ENCODE measurements at places on chromosomes 5 and 9.

DNA sequence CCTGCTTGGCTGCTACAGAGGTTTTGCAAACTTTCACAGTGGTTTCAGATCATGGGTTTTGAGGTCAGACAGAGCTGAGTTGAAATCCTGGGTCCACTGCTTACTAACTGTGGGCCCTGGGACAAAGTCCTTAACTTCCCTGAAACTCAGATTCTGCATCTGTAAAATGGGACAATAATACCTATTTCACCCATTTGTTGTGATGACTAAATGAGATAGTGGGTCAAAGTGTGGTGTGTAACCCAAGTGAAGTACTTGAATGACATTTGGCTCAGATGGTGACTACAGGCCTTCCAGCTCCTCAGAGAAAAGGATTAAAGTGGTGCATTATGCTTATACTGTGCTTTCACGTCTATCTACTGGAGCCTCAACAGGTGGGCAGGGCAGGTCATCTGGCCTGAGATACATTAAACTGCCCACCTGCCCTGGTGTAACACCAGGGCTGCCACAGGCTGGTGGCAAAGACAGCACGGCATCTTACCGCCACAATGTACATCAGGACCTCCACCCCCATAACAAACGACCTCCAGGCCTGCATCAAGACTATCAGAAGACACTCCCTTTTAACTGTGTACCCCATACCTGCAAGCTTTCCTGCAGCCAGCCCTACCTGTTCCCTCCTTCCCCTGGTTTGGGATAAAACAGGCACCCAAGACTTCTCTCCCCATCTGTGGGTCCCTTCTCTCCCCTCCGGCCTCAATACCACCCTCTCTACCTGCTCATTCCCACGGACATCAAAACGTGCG is 846 bp upstream of the TRAF1 start:
- DNase-seq = no peak

GRCh38 chr9:34177593-34178435 is 1.0 kb upstream of the UBAP1 start:
- DNase-seq = no peak

DNA sequence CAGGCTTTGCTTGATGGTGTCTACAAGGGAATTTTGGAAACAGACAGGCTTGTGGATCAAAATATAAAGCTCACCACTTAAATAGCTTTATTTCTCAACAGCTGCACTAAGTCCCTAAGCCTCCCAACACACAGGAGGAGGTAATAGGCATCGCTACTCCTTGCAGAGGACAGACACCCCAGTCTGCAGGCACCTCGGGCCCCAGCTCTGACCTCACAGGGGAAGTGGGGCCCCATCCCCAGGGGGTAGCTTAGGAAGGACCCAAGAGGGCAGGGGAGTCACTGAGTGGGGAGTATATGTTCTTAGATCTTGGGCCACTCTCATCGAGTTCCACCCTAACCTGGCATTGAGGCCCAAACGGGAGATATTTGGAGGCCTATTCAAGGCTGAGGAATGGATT is 66.7 kb upstream of the XPA start:
- no peak for DNase-seq

GRCh38 chr9:98045234-98046179 is 11.0 kb upstream of the NANS start:
- no peak for DNase-seq

GRCh38 chr5:181138258-181138657 is 7.3 kb upstream of the OR2V1 start:
- peak; percentile 71 for DNase-seq

DNA sequence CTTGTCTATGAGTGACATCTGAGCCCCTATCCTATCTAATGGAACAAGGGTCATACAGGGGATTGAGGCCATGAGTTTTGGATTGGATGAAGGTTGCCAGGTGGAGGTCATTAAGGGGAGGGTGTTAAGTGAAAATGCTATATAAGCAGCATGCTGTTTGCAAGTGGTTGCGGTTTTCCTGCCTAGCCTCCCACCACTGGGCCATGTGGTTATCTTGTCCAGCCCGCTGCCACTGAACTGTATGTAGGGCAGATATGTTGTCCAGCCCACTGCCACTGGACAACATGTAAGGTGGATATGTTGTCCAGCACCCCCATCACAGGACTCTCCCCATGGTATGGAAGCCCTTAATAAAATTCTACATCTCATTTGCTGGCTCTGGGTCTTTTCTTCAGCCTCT is 200.0 kb downstream of the FGF10 start:
- DNase-seq = no peak

DNA sequence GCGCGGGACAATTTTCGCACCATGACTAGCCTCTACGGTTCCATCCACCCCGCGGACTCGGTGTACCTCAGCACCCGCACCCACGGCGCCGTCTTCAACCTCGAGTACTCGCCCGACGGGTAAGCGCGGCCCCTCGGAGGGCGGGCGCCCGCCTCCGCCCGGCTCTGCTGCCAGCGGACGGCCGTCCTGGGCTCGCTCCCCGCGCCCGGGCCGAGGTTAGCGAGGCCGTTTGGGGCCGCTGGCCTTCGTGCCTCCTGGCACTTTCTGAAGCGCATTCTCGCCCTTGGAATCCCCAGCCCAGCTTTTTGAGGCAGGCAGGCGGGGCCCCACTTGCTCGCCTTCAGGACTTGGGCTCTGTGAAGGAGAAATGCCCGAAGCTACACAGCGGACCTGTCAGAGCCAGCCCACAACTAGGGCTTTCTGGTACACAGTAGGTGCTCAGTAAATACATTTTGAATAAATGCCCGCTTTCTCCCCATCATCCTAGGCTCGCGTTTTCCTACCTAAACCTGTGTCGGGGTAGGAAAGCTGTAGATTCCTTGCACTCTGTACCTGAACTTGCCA is 772 bp downstream of the DCAF10 start:
- DNase-seq = no peak

GRCh38 chr9:96121136-96121535 is 180.8 kb downstream of the HSD17B3 start:
- no peak for DNase-seq

DNA sequence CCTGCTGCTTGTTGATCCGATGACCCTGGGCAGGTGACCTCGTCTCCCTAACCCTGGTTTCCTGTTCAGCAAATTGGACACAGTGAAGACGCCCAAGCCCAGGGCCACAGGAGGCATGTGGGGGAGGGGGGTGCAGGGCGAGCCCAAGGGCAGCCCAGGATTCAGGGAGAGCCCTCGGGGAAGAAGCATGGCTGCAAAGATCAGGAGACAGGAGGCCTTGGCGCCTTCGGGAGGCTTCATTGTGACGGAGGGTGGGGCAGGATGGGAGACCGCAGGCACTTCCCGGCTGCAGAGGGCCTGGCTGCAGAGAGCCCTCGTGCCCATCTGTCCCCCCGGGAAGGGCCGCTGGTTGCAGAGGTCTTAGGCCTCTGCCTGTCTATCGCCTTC is 6.2 kb downstream of the ASS1 start:
- no peak for DNase-seq

GRCh38 chr9:133973791-133974630 is 18.1 kb downstream of the VAV2 start:
- DNase-seq = no peak

DNA sequence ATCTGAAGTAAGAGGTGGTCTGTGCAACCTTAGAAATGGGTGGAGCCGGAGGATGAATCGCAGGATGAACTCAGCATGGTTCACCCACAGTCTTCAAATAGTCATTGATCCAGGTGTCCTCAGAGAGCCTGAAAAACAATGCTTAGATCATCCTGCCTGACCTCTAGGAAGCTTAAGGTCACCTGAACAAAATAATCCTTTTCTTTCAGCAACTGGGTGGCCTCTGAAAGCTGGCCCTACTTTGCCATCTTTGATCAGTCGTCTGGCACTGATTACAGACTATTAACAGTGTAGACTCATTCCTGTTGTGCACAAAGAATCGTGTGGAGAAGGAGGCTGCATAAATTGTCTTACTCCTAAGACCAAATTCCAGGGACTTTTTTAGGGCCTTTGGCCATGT is 50.7 kb downstream of the PIP5K1B start:
- no peak for DNase-seq

GRCh38 chr5:135173662-135174290 is 139.7 kb upstream of the PITX1 start:
- DNase-seq = no peak

DNA sequence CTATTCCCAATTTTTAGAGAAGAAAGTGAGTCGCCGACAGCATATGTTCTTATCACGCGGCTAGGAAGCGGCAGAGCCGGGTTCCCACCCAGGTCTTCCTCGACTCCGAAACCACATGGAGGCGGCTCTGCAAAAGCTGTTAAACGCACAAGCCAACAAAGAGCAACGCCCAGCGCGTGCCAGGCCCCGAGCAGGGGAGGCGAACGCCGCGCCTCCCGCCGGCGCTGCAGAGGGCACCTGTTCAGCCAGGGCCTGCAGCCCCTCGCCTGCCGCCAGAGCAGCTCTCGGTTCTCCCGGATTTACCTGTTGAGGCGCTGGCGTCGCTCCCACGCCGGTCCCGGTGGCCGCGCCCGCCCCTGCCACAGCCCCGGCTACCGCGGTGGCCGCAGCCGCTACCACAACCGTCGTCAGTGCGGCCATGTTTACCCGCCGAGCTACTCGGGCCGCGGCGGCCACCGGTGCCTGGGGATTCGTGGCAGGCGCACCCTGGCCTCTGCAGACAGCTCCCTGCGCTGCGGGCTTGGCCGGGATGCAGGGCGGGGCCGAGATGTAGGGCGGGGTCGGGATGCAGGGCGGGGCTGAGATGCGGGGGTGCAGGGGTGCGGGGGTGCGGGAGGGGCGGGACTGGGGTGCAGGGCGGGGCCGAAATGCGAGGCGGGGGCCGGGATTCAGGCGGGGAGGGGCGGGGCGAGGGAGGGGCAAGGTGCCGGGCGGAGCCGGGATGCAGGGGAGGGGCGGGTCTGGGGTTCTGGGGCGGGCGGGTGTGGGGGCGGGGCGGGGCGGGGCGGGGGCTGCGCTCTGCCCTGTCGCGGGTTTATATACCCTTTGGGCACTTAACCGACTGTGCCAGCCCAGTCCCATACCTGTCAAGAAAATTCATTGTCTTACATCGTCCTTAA is at the start of gene CCDC112:
CCDC112 (minus strand) TSS at position 531 of the 899 bp plus-strand sequence; CDS start at position 420, 111 bp downstream.
- peak; percentile 56 for DNase-seq

- peak; percentile 59 for DNase-seq
Measured at GRCh38 chr9:129166623-129167557, 11.2 kb downstream of the IER5L start.

DNA sequence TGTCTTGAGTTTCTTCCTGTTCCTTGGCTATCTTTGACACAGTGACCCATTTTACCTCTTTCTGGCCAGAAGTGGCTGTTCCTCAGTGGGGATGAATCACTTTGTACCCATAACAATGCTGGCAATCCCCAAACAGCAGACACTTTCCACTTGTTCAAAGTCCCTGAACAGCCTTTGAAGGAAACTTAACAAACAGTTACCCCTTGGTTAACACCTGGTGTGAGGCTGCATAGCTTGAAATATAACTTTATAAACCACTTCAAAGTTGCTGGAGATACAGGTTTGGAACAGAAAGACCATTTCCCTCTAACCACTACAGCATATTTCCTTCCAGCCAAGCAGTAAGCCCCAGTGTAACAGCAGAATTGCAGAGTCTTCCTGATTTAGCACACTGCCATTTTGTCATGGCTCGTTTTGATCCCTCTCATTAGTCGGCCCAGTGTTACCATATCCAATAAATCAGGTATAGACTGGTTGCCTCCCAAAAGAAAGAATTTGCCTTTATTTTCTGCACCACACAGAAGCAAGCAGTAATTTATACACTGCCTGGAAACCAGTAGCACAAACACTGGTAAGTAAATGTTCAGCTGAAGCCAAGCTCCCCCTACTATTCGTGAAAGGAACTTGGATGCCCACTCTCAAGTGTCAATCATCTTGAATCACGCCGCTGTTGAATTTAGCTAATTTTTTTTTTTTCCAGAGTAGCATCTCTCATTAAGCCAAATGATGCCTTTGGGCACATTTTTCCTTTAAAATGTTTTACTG is 225.9 kb downstream of the PIK3R1 start:
- DNase-seq = no peak

GRCh38 chr5:111224561-111225345 is 569 bp downstream of the CAMK4 start:
- no peak for DNase-seq

GRCh38 chr9:100595391-100596199 is 17.7 kb downstream of the CAVIN4 start:
- DNase-seq = peak; percentile 64

GRCh38 chr9:92666236-92666635 is 3.7 kb downstream of the IPPK start:
- no peak for DNase-seq

- peak; percentile 87 for DNase-seq
Measured at GRCh38 chr5:55344392-55344992, 36.7 kb downstream of the MTREX start.

GRCh38 chr9:90095682-90096081 is 490.9 kb downstream of the GADD45G start:
- no peak for DNase-seq

- DNase-seq = no peak
Measured at GRCh38 chr5:151665613-151666012, 21.1 kb downstream of the SPARC start.

GRCh38 chr5:61397238-61397637 is 65.2 kb downstream of the ZSWIM6 start:
- DNase-seq = peak; percentile 20

- DNase-seq = peak; percentile 28
Measured at GRCh38 chr5:88879724-88880123, 3.3 kb downstream of the MEF2C start.

DNA sequence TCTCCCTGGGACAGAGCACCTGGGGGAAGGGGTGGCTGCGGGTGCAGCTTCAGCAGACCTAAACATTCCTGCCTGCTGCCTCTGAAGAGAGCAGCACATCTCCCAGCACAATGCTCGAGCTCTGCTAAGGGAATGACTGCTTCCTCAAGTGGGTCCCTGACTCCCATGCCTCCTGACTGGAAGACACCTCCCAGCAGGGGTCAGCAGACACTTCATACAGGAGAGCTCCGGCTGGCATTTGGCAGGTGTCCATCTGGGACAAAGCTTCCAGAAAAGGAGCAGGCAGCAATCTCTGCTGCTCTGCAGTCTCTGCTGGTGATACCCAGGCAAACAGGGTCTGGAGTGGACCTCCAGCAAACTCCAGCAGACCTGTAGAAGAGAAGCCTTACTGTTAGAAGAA is 77.2 kb downstream of the SLCO6A1 start:
- DNase-seq = no peak

GRCh38 chr5:151459680-151460324 is 12.4 kb downstream of the SLC36A1 start:
- DNase-seq = peak; percentile 61

- no peak for DNase-seq
Measured at GRCh38 chr9:69443178-69443577, 118.2 kb downstream of the ENTREP1 start.

DNA sequence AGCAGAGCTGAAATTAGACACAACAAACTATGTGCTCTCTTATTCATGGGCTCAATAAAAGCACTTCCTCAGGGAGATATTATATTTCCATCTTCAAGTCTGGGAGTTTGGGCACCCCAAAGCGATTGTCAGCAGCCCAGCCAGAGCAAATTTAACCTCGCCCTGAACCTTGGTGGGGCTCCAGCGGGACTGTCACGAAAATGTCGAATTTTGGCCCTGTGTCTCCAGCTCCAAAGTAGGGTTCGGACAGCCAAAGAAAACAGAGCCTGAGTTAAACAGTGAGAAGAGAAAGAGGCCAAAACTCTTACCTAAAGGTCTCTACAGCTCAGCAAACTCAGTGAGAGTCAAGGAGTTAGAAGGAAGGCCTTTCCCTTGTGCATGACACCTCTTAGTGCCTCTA is 432.9 kb downstream of the SPATA31D1 start:
- DNase-seq = no peak

- no peak for DNase-seq
Measured at GRCh38 chr9:19649336-19650041, 139.3 kb downstream of the SLC24A2 start.
